B cell (primary cell): ENCODE measurements at places on chromosomes 6 and 20.

- no peak for DNase-seq
Measured at GRCh38 chr20:16714242-16714641, 15.6 kb upstream of the SNRPB2 start.

- no peak for DNase-seq
Measured at GRCh38 chr20:3734111-3734843, 1.8 kb downstream of the HSPA12B start.

- no peak for DNase-seq
Measured at GRCh38 chr6:44228836-44229235, 5.4 kb downstream of the SLC29A1 start.

GRCh38 chr6:49892280-49892679, 25.9 kb upstream of the CRISP1 start:
- DNase-seq, result no peak

DNA sequence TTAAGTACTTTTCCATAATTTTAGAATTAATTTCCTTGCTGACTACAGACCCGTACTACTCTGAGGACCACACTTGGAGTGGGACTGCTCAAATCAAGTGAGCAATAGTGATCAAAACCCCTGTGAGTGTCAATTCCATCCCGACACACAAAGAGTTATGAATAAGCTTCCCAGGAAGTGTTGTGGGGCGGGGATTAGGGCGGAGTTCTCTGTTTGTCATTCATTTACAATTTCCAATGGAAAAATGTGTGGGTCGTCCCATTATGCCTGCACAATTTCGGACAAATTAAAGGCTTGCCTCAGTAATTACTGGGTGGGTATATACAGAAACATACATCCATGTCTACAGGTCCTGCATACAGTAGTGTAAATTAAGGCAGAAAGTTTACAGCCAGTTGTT, 84.2 kb downstream of the ISM1 start:
- no peak for DNase-seq

- no peak for DNase-seq
Measured at GRCh38 chr20:52789716-52790115, 182.4 kb upstream of the TSHZ2 start.

DNA sequence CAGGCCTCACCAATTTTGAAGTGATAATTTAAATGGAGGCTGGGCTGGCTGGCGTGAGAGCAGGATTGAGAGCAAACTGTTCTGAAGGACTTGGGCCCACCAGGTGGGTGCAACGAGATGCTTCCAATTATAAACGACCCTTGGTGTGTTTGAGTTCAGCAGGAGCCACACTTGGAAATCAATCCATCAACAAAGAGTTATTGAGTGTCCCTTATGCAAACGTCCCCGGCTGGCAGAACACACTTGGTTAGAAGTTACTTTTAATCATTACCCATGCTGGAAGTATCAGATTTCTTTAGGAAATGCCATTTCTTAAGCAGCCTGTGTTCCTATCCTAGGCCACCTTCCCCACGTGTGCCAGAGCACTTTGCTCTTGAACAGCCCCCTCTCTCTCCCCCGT, 37.8 kb upstream of the ZNF831 start:
- DNase-seq, result no peak

DNA sequence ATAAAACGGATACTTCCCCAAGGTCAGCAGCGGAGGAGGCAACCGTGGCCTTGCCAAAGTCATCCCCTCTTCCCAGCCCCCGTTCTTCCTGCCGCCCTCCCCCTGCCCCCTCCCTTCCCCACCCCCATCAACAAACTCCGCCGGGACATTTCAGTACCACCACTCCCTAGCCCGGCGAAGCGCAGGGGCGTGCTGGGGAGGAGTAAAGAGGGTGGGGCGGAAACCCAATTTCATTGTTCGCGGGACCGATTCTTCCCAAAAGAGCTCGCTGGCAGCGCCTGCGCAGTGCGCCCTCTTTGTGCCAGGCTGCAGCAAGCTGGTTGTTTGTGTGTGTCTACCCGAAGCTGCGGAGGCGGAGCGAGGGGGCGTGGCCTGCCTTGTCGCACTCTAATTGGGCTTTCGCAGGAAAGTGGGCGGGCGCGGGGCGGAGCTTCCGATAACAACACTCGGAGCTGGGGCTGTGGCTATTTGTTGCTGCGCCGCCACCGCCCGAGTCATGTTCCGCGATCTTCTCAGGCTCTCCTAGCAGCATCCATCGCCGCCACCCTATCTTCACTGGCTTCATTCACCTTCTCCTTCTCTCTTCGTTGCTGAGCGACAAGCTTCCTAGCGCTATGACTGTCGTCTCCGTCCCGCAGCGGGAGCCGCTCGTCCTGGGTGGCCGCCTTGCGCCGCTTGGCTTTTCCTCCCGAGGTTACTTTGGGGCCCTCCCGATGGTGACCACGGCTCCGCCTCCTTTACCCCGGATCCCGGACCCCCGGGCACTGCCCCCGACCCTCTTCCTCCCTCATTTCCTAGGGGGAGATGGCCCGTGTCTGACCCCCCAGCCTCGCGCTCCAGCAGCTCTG, at the start of gene PNRC1:
Gene PNRC1 (plus strand): TSS at position 471 of the 848 bp plus-strand sequence. CDS start 144 bp downstream, at position 615.
- peak; percentile 100 for DNase-seq

GRCh38 chr6:128500014-128500413, 20.4 kb downstream of the PTPRK start:
- no peak for DNase-seq

DNA sequence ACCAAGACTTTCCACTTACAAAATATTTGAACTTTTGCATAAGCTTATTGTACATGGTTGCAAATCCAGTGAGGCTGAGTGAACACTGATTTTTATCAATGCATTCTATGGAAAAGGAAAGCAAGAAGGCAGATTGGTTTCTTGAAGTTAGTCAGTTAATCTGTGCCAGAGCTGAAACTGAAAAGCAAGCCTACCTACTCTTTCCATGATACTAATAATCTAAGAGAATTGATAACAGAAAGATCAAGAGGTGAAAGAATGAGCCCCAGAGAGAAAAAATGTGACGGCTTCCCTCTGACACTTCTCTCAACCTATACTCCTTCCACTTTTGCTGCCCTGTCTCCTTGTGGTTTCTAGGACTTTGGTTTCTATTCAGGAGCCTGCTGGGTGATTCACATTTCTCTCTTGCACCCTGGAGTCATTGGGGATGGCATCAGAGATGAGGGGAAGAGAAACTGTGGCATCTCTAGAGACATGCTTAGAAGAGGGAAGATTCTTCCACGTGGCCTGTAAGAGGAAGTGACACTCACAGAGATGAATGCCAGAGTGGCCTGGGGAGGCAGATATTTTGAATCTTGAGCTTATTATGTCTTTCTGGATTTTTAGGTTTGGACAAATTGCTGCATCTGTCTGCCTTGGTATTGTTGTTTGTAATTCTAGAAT, 158.6 kb upstream of the RIMS1 start:
- no peak for DNase-seq

GRCh38 chr20:52313341-52313963, 121.9 kb upstream of the ZFP64 start:
- DNase-seq, result no peak

DNA sequence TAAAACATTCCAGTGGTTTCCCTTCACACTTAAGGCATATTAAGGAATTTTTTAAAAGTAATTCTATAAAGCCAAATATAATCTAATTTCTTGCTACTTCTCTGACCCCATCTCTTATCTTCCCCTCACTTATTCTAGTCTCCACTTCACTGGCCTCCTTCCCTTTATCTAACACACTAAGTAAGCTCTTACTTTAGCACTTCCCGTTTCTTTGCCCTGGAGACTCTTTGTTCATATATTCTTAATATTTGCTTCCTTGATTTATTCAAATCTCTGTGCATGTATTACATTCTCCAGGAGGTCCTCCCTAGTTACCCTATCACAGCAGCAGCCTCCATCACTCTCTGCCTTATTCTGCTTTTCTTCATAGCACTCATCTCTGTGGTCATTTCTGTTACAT, 20.3 kb downstream of the GTPBP2 start:
- DNase-seq, result peak; percentile 25

DNA sequence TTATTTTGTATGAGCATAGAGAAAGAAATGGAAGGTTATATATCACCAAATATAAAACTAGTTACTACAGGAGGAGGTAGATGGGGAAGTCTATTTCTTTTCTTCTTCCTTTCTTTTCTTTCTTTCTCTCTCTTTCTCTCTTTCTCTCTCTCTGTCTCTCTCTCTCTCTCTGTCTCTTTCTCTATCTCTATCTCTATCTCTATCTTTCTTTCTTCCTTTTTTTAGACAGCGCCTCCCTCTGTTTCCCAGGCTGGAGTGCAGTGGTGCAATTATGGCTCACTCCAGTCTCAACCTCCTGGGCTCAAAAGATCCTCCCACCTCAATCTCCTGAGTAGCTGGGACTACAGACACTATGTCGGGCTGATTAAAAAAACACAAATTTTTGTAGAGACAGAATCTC, 10.2 kb upstream of the SGK1 start:
- no peak for DNase-seq

- DNase-seq, result no peak
Measured at GRCh38 chr6:50271266-50271665, 221.5 kb upstream of the DEFB112 start.

DNA sequence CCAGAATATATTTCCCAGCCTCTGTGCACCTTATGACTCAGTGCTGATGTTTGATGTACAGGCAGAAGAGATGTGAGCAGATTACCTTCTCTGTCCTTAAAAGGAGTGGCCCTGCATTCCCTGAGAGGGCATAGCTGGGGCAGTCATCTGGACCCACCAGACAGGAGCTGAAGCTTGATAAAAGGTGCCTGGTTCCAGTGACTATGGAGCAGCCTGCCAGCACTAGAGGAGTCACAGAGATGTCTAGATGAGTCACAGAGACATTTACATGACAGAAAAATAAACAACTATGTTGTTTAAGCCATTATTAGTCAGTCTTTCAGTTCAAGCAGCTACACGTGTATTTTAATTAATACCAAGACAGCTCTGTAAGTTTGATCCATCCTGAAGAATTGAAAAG, 237.1 kb upstream of the MOCS1 start:
- no peak for DNase-seq

- peak; percentile 64 for DNase-seq
Measured at GRCh38 chr6:5681480-5681879, 325.2 kb downstream of the NRN1 start.

GRCh38 chr6:74579794-74580193, 626.1 kb downstream of the COL12A1 start:
- DNase-seq, result no peak

DNA sequence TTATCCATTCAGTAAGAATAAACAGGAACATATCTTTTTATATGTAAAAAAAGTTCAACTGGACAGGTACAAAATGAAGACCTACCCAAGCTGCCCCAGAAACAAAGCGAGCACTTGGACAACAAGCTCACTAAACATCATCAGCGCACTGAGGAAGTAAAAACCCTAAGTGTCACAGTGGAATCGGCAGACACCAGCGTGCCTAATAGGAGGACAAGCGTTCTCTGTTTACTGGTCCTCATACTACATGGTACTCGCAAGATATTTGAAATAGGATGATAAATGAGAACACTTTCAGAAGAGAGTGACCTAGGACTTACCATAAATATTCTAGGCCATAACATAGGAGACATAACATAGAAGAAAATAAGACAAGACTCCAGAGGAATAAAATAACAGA, 18.2 kb downstream of the MAP7 start:
- DNase-seq, result no peak

- no peak for DNase-seq
Measured at GRCh38 chr6:44858998-44859397, 469.1 kb upstream of the RUNX2 start.

DNA sequence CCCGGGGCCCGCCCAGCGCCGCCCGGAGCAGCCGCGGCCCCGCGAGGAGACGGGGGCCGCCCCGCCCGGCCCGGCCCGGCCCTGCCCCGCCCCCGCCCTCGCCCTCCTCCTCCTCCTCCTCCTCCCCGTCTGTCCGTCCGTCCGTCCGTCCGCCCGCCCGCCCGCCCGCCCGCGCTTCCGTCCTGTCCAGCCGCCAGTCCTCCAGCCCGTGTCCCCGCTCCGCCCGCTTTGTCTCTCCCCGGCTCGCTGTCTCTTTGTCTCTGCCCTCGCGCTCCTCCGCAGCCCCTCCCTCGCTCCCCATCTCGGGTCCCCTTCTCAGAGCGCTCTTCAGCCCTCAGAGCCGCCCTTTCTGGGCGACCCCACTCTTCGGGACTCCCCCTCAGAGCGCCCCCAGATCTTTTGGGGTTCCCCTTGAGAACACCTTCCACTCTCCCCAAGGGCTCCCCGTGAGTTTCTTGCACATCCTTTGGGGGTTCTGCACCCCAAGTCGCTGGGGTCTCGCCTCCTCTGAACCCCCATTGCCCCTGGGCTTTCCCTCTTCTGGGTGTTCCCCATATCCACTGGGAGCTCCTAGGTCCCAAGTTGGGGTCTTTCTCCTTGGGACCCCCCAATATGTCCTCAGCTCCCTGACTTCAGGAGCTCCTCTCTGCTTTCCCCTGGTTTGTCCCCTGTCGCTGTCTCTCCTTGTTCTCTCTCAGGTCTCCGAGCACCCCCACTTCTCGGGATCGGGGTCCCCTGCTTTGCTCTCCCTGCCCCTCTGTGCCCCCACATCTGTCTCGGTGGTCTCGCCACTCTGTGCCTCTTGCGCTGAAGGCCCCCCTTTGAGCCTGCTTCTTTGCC, 79.5 kb upstream of the MYL9 start:
- DNase-seq, result peak; percentile 60

DNA sequence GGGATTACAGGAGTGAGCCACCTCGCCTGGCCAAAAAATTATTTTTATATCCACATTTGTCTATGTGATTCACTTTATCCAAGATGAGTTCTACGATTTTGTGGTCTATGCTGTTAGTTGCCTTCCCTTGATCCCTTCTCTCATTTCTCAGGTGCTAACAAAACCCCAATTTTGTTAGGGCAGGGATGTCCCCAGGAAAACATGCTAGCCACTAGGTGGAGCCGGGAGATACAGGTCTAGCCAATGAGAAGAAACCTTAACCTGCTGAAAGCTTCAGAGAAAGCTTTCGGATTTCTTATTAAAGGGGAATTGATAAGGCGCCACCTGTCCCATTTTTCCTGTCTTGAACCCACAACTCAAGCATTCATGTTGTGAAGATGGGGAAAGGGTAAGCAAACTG, 167.4 kb upstream of the OLIG3 start:
- DNase-seq, result peak; percentile 65
